ENCODE measurements at places on chromosomes 2 and 18.

GRCh38 chr2:95149397-95149984, 10.2 kb downstream of the ZNF514 start:
- no peak for DNase-seq

GRCh38 chr2:19547321-19547720, 188.9 kb upstream of the OSR1 start:
- no peak for DNase-seq

GRCh38 chr18:10297086-10297485, 157.3 kb upstream of the APCDD1 start:
- no peak for DNase-seq

DNA sequence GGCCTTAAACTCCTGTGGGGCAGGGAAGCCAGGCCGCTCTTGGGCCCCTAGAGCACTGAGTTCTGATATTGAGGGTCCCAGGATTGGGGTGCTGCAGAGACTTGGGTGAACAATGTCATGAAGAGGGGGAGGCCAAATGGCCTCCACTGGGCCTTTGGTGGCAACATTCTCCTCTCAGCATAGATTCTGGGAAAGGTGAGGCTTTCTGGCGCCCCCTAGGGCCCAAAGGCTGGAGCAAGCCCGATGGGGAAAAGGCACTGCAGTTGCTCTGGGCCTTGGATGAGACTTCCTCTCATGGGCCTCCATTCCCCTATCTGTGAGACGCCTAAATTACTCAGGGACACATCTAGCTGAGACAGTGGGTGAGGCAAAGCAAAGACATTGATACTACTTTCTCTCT, 84.8 kb downstream of the ACAA2 start:
- DNase-seq = peak; percentile 78

- DNase-seq = no peak
Observed at GRCh38 chr2:207051385-207051965, 112.2 kb downstream of the CPO start.

DNA sequence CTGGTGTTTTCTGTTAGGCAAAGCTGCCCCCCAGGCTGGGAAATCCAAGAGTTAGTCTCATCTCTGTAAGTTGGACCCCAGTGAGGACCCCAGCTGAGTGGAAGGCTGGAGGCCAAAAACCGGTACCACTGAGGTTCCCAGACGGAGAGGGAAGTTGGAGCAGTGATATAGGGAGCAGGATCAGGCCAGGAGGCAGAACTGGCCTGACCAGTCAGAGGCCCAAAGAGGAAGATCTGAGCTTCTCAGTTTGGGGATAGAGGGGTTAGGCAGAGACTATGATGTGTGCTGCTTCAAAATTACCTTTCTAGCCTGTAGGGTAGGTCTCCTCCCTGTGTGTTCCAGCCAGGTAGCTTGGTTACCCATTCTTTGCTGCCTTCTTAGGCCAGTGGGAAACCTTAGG, 4.6 kb upstream of the RNF181 start:
- no peak for DNase-seq

- DNase-seq = peak; percentile 44
Observed at GRCh38 chr2:117470311-117471095, 344.0 kb upstream of the DDX18 start.

GRCh38 chr2:120605231-120605935, 130.3 kb upstream of the GLI2 start:
- DNase-seq = no peak

GRCh38 chr18:51051105-51051712, 21.2 kb downstream of the SMAD4 start:
- DNase-seq = no peak

DNA sequence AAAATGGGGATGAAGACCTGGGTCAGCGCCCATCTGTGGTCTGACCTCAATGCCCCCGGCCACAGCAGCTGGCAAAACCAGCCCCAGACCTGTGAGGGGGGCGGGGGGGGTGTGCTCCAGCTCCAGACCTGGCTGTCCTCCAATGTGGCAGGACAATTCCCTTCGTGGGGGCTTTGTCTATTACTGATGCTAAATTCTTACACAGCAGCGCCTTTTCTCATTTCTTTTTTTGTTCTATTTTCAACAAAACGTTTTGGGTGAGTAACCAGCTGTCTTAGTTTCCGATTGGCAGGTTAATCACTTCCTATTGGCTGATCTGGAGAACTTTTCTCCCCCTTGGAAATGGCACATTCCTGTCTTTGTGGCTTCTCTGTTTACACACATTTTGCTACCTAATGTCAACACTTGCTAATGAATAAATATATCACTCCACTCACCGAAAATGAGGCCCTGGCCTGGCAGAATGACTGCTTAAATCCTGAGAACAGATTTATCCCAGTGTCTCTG, 4.4 kb downstream of the SMAD7 start:
- DNase-seq = no peak

- DNase-seq = no peak
Observed at GRCh38 chr2:200625958-200626363, 40.1 kb downstream of the AOX1 start.

GRCh38 chr2:7530001-7530400, 612.8 kb downstream of the RNF144A start:
- DNase-seq = no peak

- DNase-seq = no peak
Observed at GRCh38 chr18:75142677-75143076, 66.3 kb downstream of the PTGR3 start.

DNA sequence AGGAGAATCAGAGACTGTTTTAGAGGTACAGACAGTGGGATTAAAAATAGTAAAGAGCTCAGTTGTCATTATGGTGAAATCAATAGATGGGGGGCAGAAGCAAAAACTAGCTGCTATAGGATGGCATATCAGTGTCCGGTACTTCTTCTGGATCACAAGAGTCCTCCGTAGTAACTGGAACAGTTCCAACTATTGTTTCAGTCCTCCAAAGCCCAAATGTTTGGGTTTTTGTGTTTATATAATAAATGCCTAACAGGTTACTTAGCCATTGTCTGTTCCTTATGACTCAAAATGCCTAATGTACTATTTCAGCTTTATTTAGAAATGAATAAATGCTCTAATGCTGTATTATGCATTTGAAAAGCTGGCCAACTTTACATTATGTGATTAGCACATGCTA, 401.2 kb downstream of the PTH2R start:
- DNase-seq = no peak

- no peak for DNase-seq
Observed at GRCh38 chr2:195604706-195605105, 52.3 kb upstream of the SLC39A10 start.

DNA sequence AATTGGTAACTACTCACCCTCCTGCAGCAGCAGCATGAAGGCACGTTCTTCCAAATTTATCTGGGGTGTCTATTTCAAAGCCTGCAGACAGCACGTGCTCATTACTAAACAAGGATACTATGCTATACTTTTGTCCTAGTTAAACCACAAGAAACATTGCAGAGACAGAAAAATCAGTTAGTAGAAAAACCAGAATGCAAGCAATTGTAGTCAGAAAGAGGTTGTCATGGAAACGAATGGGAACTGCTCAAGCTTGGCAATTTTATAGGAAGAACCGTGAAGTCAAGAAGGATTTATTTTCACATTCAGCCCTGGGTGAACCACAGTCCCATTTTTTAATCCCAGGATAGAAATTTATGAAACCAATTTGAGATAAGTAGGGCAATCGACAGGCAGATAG, 162.2 kb upstream of the PGAP1 start:
- DNase-seq = no peak

DNA sequence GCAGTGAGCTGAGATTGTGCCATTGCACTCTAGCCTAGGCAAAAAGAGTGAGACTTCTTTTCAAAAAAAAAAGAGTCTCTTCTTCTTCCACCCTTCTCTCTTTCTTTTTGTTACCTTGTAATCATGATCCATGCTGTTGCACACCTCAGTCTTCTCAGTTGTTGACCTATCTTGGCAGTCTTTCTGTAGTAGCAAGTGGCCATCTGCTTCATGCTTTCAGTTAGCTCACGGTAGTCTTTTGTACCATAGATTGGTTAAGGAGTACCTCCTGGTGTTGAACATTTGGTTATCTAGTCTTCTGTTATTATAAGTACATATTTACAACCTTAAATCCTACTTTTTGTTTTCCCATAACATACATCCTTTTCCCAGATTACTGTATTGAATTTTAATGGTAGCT, 3.1 kb downstream of the GORASP2 start:
- no peak for DNase-seq

GRCh38 chr18:49486606-49486952, 455 bp downstream of the C18orf32 start:
- DNase-seq = no peak

- DNase-seq = no peak
Observed at GRCh38 chr2:76808732-76809131, 713.4 kb downstream of the LRRTM4 start.

DNA sequence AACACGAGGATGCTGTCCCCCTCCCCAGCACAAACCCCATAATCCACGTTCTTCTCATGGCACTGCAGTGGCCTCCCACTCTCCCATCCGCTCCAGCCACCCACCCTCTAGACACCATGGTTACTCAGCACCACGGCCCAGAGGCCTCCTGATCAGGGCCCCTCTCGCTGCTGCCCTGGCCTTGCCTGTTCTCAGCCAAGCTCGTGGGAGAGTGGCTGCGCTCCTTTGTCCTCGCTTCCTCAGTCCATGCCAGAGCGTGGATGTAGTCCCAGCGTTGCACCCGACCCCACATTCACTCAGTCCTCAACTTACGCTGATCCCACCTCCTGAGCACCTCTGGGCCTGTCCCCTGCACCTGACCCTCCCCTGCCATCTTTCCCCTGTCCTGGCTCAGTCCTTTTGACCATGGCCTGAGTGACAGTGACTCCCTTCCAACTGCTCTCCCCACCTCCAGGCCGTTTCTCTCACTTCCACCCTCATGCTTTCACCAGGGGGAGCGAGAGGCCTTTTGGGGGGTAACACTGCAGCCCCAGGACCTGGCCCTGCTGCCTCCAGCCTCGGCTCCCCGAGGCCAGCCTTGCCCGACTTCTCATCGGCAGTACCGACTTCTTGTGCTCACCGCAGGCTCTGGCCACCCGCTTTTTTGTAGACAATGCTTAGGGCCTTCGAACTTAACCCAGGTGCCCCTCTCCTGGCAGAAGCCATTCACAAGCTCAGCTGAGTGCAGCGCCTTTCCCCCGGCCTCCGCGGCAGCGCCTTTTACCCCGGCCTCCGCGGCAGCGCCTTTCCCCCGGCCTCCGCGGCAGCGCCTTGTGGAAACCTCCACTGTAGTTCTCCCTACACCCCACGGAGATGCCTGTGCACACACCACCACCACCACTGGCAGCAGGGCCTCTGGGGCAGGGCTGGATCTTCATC, 131.4 kb downstream of the CLIP4 start:
- DNase-seq = no peak

DNA sequence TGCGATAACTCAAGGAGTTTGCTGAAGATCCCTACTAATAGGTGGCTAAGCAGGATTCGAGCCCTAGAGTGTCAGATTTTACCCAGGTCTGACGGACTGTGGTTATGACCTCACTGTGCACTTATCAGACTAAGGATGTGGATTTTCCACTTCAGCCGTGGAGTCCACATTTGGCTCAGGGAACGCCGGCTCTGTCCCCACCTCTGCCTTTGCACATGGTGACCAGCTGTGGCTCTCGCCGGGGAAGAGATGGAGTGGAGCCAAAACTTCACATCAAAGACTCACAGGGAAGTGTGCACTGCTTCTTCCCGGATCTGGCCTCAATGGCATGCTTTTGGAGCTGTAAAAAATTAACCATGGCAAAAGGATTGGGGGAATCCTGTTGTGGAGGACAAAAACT, 249.3 kb upstream of the APCDD1 start:
- no peak for DNase-seq

GRCh38 chr2:215830304-215830703, 183.0 kb downstream of the MREG start:
- DNase-seq = no peak

- no peak for DNase-seq
Observed at GRCh38 chr2:178928077-178928476, 120.9 kb upstream of the TTN start.

DNA sequence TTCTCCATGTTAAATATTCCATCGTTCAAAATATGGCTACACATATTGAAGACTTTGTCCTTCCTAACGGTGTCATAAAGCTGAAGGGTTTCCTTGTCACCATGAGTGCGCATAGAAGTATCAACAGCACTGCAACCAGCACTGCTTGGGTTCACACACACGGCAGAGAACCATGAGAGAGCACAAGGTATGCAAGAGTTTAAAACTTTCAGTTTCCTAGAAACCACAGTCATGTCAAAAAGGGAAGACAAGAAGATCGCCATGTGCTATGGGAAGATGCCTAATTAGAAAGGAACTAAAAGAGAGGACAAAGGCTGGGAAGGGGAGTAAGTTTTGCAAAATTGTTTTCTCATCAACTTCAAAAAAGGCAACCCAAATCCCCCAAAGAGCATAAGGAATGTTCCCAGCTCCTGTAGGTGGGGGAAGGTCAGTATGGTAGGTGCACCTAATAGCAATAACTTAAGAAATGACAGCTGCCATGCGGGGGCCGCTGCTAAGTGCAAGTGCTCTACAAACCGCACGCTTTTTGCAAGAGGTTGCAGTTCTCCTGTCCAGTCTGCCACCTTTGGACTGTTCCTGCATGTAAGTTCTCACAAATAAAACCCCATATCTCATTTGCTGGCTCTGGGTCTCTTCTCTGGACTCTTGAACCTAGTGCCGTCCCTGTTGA, 136.8 kb downstream of the TMEM163 start:
- DNase-seq = no peak

DNA sequence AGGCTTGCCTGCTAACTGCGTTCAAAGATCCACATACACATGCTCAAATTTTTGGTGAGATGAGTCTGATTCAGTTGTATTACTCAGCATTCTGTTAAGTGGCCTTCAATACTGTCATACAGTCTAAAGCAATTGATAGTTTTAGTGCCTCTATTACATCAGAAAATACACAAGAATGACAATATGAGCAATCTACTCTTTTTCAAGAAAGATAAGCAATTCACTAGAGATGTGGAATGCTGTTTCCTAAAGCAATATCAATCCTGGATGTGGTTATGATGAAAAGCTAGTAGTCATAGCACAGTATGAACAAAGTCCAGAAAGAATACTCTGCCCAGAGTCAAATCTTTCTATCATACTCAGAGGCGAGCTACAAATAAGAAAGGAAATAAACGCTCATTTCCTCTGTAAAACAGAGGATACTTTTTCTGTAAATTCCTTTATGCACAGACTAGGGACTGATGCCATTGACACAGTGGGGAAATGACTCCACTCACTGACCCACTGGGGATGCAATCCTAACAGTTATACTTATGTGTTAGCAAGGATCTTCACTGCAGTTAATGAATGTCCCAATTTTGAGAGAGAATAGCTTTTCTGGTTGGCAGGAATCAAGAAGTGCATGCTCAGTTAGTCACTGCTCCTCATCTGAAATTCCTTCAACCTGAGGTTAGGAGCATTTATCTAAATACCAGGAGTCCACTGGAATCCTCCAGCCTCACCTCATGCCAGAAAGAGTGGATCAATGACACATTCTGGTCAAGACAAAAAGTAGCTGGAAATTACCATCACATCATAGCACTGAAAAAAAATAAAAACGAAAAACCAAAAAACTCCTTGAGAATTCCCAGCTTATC, 83.3 kb downstream of the PDE11A start:
- DNase-seq = no peak

DNA sequence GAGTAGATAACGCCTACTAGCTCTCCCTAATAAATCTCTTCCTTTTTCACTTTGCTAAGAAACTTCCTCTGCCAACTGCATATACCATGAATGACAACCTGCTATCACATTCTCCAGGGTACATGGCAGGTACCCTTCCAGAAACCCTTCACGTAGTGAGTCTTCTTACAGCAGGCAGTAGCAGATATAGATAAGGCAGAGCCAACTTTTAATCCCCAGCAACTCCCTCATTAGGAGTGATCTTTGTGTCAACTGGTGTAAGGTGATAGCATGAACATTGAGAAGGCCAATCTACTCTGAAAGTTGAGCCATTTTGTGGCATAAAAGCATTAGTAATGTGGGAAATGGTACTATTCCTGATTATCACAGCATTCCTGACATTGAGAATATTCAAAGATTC, 5.7 kb upstream of the STK17B start:
- DNase-seq = no peak
